ENCODE measurements at places on chromosomes 13 and 19.
A peak's percentile ranks its signal among the peaks of the same experiment; 100 is the strongest.

- no peak for DNase-seq
These were observed 56.7 kb downstream of the AKAP11 start for GRCh38 chr13:42328672-42329071.

DNA sequence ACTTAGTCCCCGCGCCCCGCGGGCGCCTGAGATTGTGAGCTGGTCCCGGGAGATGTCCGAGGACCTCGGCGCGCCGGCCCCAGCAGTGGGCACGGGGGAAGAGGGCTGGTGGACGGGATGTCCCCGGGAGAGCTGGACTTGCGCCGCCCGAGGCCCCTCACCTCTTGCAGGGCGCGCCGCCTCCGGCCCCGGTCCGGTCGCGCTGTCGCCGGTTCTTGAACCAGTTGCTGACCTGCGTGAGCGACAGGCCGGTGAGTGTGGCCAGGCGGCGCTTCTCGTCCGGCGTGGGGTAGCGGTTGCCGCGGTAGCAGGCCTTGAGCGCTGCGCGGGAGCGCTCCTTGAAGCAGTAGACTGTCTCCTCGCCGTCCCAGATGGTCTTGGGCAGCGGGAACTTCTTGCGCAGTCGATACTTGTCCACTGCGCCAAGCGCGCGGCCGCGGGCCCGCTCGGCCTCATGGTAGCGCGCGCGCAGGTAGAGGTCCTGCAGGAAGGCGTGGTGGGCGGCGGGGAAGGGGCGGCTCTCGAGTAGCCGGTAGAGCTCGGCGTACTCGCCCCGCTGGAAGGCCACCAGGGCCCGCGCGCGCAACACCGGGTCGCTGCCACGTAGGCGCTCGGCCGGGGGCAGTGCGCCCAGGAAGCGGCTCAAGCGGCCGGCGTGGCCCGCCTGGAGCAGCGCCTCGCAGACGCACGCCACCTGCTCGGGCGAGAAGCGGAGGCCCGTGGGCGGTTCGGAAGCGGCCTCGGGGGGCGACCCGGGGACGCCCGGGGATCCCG is 984 bp downstream of the SIX5 start:
- peak; percentile 55 for DNase-seq

- DNase-seq = no peak
These were observed 950.0 kb upstream of the MIR17HG start for GRCh38 chr13:90397503-90397902.

GRCh38 chr19:32818536-32818935 is 51.0 kb downstream of the SLC7A9 start:
- DNase-seq = no peak

DNA sequence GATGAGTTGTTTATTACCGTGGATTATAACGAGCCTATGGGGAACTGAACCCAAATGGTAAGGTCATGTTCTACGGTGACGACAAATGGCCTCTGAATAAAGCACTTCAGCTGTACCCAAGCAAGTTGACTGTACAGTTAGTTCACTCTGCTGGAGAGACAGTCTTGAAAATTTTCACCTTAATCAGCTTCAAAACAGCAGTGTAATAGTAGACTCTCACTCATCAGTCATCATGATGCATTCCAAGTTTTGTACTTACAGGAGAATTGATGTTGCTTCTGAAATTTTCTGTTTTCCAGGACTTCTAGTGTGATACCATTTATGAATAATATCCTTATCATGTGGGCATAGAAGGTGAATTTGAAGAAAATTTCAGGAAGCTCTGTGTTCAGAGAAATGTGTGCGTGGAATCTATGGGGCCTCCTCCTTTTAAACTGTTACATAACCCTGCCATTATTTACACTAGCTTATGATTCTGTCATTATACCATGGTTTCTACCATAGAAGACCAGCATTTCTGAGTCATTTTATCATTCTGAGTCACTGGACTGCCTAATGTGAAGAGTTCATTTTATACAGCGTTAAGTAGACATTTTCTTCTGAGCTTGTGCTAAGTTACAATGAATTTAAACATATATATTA is 96.9 kb downstream of the WDFY2 start:
- DNase-seq = no peak

DNA sequence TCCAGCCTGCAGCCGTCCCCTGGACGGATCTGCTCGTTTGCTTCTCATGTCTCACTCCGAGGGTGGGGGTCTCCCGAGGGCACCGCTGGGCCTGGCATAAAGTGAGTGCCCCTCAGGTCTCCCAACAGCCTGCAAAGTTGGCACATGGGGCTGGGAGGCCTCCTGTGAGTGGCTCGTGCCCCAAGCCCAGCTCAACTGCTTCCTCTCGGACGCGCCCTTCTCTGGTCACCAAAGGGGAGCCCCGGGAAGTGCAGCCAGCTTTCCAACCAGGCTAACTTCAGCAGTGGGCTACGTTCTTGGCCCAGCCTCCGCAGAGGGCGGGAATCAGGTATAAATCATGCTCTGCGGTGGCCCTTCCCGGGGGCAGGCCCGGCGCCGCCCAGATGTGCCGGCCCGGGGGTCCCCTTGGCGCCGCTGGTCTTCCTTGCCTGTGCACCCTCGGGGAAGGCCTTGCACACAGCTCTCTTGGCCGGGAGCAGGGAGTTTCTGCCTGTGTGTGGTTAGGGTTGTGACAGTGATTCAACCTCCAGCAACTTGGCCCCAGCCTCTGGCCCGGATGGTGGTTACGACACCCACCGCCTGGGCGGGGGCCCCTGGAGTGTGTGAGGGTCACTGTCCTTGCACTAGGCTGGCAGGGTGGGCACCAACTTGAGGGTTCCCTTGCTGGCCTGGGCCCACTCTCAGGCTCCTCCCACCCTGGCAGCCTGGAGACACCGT is 20.7 kb downstream of the CEBPG start:
- DNase-seq = no peak

GRCh38 chr19:6590827-6591319 is at the start of gene CD70:
Gene CD70, minus strand, starts transcription at chr19:6591150. Its CDS starts 148 bp downstream, at chr19:6591002.
- DNase-seq = peak; percentile 57

- no peak for DNase-seq
These were observed 185.9 kb downstream of the ZNF536 start for GRCh38 chr19:30557927-30558557.

GRCh38 chr19:39398297-39398864 is 7.2 kb downstream of the MED29 start:
- DNase-seq = no peak

DNA sequence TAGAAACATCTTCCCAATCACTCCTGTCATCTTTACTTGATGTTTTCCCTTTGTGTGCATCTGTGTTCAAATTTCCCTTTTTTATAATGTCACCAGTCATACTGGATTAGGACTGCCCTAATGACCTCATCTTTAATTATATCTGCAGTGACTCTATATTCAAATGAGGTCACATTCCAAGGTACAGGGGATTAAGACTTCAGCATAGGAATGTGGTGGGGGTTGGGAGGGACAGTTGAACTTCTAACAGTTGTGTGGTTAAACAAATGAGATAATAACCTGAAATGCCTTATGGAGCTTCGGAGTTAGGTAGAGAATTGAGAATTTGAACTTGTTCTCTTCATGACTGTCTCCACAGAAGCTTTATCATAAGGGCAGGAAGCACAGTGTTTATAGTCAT is 23.0 kb downstream of the PAN3 start:
- DNase-seq = no peak

Measured in activated CD4-positive, CD25-positive, alpha-beta regulatory T cell treated with anti-CD3 and anti-CD28 coated beads, Interleukin-2, amount 50 U/mL, for 72 hours (primary cell).